ENCODE measurements at places on chromosomes 13 and 19.

DNA sequence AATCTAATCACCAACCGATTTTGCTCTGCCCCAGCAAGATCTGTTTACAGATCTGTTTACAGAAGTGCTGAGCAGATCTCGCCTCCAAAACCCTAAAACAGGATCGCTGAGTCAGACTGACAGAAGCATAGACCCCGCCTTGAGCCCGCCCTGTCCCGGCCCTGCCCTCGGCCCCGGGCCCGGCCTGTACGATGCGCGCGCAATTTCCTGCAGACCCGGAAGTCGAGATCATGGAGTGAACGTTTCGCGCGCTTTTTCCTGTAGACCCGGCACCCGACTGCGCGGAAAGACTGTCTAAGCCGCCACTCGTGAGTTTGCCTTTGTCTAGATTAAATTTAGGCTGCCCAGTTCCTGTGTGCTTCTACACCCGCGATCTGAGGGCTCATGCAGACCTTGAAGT, at the start of gene ZNF534:
Gene ZNF534 (plus strand): TSS at position 212 of the 400 bp plus-strand sequence. CDS start 2,327 bp downstream, outside the sequence.
- no peak for DNase-seq

GRCh38 chr19:16587833-16588823, 15.9 kb upstream of the SLC35E1 start:
- DNase-seq = peak; percentile 54

- DNase-seq = peak; percentile 35
Observed at GRCh38 chr13:106561551-106562170, 6.3 kb downstream of the ARGLU1 start.

DNA sequence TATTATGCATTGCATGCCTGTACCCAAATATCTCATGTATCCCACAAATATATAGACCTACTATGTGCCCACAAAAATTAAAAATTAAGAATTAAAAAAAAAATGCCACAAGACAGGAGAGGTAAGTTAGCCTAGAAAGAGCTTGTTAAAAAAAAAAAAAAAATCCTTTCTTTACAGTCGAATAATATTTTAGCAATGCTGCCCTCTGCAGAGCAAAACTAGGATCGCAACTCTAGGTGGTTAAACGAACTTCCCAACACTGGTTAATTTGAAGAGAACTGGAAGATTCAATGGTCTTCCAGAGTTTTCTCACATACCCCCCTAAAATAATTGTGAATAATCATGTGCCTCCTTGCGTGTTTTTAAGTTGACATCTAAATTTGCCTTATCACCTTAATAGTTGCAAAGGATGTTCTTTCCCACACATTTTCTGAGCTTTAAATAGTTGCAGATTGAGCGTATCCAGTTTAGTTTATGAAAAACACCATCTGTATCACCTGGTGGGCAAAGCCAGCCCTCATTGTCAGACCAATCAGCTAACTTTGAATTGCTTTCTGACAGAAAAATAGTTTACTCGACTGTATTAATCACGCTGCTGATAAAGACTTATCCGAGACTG, 47.4 kb upstream of the RCBTB2 start:
- DNase-seq = peak; percentile 51

- DNase-seq = no peak
Observed at GRCh38 chr13:109720758-109721184, 65.6 kb downstream of the IRS2 start.

DNA sequence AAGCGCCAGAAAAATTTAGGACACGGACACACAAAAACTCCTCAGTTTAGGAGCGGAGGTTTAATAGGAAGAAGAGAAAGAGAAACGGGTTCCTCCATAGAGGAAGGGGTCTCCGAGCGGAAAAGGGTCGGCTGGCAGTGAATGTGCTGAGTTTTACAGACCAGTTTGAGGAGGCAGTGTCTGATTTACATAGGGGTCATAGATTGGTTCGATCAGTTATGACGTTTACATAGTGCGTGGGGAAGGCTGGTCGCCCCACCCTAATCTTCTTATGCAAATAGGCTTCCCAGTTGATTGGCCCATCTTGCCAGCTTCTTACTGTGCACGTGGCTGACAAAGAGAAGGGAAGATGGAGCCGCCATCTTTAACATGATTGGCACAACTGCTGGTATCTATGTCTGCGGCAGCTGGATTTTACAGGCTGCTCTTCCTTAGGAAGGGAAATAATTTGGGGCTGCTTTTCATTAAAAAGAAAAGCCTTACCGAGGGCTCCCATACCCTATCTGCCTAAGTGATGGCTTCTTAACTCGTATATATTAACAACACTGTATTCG, 1.2 kb upstream of the ZNF225 start:
- no peak for DNase-seq

- DNase-seq = no peak
Observed at GRCh38 chr13:27926644-27927434, 7.0 kb downstream of the PDX1 start.

DNA sequence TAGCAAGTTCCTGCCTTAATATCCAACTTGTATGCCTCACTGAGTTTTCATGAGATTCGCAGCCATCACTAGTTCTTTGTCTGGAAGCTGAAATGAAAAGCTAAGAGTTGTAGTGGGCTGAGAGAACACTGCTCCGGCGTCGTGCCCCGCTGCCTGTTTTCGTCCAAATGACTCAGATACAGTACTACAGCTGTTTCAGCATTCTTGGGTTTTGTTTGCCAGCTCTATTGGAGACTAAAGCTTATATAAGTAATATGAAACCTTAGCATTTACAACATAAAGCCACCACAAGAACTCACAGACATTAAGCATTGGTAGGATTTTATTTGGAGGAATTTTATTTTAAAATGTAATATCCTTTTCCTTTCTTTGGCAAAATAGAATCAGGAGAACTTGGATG, 299.7 kb downstream of the DLEU7 start:
- no peak for DNase-seq

- DNase-seq = no peak
Observed at GRCh38 chr13:24161010-24161775, 673 bp downstream of the SPATA13 start.

GRCh38 chr13:23810685-23811240, 78.4 kb downstream of the MIPEP start:
- DNase-seq = no peak

DNA sequence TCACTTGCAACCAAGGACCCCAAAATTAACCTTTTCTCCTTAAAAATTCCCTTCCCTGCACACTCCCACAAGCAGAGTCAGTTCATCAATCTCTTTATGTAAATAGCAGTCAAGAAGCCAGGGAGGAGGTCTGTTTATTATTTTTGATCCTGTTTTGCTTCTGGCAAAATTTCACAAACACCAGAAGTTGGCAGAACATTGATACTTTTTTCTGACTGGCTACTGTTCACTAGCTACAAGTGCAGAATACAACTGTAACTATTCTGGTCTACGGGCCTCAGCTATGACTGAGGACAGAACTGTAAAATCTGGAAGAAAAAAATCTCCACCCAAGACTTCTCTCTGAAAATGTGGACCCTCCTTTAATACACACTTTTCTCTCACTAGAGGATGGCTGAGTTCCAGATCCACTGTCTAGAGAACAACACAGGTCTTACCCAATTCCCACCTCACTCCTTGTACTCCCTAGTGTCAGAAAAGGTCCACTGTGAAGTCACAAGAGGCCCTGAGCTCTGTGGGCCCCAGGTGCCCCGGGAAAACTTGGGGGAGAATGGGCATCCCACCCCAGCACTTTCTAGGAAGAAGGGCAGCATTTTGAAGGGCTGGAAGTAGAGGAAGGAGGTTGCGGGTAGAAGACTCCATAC, 14.5 kb downstream of the STARD13 start:
- DNase-seq = no peak

- DNase-seq = no peak
Observed at GRCh38 chr19:48806818-48807589, 3.8 kb downstream of the BCAT2 start.

GRCh38 chr13:110137680-110138009, 169.3 kb downstream of the COL4A1 start:
- DNase-seq = peak; percentile 9

DNA sequence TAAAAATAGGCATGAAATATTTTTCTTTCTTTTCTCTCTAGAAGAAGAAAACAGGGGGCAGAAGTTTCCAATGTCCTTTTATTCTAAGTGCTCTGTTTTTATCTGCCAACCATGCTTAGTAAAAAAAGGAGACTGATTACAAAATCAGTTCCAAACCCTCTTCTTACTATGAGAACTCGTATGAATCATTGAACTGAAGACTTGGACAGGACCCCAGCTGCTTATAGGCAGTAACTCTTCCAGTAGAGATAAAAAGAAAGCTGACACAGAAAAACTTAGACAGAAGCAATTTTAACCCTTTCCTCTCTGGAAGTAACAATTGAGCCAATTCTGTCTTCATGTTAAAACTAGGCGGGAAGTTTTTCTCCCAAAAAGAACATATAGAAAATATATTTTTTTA, 24.5 kb upstream of the FREM2 start:
- DNase-seq = no peak

- no peak for DNase-seq
Observed at GRCh38 chr13:58239774-58240268, 608.3 kb downstream of the PCDH17 start.

DNA sequence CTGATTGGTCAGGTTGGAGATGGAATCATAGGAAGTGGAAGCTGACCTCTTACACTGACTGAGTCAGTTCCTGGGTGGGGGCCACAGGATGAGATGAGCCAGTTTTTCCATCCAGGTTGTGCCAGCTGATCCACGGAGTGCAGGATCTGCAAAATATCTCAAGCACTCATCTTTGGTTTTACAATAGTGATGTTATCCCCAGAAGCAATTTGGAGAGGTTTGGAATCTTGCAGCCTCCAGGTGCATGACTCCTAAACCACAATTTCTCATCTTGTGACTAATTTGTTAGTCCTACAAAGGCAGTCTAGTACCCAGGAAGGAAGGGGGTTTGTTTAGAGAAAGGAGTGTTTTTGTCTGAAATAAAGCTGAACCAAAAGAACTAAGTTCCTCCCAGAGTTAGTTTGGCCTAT, 212.8 kb downstream of the SLITRK6 start:
- DNase-seq = no peak

DNA sequence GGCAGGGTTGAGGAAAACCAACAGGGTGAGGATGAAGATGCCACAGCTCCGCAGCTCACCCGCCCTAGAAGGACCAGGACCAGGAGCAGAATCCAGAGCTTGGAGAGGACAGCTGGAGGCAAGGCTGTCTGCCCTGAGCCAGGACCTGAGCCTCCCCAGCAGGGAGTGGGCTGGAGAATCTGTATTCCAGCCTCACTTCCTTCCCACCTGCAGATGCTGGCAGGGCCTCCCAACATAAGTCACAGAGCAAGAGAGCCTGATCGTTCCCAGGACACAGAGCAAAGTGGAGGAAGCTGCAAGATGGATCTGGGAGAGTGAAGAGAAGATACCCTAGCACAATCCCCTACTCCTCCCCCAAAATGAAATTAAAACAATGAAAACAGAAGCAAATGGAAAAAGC, 61.7 kb upstream of the WASF3 start:
- no peak for DNase-seq

DNA sequence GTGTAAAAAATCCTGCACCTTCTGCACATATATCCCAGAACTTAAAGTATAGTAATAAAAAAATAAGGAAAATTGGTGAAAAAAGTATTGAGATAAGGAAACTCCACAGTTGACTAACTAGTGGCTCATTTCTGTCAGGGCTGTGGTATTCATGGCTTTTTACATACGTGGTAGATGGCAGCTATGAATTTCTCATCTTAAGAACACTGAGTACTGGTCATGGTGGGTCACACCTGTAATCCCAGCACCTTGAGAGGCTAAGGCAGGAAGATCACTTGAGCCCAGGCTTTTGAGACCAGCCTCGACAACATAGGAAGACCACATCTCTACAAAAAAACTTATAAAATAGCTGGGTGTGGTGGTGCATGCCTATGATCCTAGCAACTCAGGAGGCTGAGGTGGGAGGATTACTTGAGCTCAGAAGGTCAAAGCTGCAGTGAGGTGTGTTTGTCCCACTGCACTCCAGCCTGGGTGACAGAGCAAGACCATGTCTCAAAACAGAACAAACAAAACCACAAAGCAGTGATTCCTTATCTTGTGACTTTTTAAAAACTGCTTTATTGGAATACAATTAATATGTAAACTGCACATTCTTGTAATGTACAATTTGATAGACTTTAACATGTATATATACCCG, 16.8 kb downstream of the SLAIN1 start:
- no peak for DNase-seq

- no peak for DNase-seq
Observed at GRCh38 chr19:38015761-38016160, 108.8 kb downstream of the SIPA1L3 start.

- DNase-seq = no peak
Observed at GRCh38 chr19:17351815-17352435, 14.6 kb downstream of the GTPBP3 start.

GRCh38 chr19:56301155-56301554, 13.5 kb downstream of the ZSCAN5A start:
- DNase-seq = no peak

DNA sequence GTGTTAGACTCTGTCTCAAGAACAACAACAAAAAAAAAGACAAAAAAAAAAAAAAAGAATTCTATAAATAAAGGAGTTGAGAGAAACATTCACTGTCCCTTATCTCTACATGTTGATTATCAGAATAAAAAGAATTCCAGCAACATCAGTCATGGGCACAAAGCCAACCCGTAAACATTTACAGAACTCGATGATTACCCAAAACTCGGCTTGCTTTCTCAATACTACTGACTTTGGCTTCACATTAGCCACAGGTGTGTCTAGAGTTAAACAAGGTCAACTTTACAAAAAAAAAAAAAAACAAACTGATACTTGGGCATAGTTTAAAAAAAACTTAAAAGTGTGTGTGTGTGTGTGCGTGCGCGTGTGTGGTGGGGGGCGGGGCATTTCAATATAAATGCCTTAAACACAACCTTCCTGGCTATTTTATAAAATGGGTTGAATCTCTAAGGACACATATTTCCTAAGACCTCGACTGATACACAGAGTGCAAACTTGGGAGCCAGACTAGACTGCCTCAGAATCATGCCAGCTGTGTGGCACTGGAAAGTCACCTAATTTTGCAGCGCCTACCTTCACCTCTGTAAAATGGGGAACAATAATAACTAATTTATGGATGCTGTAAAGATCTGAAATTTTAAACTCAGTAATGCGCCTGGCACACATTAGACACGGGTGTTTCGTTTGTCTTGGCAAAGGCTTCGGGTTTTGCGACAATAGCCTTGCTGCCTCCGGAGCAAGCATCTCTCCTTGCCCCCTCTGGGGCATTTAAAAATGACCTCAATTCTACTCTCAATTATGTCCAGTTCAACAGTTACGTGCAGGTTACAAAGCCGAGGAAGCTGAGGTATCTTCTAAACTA, 922 bp downstream of the EBPL start:
- no peak for DNase-seq

DNA sequence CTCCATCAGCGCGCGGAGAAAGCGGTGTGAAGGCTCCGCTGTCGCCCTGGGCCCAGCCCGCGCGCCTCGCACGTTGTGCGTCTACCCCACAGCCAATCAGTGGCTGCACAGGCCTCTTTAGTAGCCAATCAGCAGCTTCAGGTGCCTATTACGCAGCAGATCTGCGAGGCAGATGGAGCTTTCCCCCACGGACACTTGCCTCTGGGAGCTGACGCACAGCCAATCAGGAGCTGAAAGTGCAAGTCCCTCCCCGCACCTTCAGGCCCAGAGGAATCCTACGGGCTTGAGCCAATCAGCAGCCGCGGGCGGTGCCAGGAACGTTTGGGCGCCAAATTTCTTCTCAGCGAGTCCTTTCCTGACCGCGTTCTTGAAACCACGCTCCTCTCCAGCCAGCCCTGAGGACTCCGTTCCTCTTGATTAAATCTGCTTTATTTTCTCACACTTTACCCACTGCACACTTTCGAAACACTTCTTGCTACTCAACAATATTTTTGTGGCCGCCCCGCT, 39.9 kb downstream of the SIGLEC7 start:
- DNase-seq = no peak

GRCh38 chr13:109734002-109734785, 52.2 kb downstream of the IRS2 start:
- DNase-seq = no peak
